ENCODE measurements at places on chromosomes 7 and 10.

DNA sequence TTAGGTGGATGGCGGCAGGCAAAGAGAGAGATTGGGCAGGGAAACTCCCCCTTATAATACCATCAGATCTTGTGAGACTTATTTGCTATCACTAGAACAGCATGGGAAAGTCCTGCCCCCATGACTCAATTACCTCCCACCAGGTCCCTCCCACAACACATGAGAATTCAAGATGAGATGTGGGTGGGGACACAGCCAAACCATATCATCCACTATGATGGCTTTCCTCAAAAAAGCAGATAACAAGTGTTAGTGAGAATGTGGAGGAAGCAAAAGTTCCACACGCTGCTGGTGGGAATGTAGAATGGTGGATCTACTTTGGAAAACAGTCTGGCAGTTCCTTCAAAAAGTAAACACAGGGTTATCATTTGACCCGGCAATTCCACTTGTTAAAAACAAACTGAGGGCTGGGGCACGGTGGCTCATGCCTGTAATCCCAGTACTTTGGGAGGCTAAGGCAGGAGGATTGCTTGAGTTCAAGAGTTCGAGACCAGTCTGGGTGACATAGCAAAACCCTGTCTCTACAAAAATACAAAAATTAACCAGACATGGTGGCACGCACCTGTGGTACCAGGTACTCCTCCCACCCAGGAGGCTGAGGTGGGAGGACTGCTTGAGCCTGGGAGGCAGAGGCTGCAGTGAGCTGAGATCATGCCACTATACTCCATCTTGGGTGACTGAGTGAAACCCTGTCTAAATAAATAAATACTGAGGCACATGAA lies 161.4 kb upstream of the EEPD1 start:
- no peak for DNase-seq

DNA sequence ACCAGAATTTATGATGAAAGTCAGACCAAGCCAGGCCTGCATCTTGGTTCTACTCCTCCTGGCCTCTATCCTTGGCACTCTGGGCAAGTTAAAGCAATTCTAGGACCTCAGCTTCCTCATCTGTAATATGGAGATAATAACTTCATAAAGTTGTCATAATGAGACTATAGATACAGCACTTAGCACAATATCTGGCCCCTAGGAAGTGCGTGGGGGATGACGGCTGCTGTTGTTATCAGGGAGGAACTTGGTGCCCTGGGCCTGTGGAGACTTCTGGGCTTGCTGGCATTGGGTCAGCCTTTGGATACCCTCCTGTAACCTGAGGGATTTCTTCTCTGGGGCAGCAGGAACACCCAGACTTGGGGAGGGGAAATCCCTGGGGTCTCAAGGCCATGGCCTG lies 27.6 kb downstream of the PFKFB3 start:
- no peak for DNase-seq

DNA sequence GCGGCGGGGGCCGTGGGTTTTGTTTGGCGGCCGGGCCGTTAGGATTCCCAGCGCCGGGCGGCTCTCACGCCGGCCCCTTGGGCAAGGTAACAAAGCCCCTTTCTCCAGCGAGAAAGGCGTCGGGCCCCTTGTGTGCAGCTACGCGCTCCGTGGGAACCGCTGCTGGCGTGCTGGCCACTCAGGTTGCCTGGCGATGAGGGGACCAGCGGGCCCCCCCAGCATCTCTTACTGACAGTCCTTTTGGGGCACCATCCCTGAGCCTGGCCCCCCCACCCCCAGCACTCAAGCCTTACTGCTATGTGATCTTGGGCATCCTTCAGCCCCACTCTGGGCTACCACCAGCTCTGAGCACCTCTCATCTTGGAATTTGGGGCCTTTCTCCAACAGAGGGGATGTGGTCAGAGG lies 1.8 kb downstream of the LFNG start:
- no peak for DNase-seq

DNA sequence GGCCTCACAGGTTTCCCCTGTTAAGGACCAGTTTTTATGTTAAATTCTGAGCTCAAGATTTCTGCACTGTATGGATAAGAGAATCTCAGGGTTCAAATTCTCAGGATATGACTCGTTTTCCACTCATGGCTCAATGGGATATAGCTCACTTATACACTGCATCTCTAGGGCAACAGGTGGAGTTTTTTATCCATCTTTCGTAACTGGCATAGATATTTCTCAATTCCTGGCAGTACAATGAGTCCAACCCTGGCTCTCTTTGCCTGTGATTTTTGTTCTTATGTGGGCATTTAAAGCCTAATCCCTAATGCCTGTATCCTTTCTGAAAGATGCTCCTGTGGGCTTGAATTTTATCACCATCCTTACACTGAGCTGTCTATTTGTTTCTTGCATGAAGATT lies 7.6 kb downstream of the CCDC172 start:
- no peak for DNase-seq

DNA sequence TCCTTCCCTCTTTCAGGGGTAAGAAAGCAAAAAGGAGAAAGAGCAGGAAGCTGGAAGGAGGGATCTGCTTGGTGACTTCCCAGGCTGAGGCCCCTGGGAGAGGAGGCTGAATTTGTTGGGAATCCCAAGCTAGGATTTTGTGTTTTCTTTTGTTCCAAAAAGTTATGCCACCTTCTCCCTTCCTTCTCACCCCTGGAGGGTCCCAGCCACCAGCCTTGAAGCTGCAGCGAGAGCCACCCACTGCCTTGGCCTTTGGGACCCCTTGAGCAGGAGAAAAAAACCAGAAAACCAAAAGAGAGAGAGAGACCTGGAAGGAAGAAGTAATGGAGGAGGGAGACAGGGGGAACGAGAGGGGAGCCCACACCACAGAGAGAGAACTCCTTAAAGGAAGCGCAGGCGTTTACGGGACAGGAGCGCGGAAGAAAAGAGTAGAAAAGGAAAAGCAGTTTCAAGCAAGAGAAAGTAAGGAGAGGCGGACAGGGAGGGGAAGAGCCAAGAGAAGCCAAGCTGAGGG lies 7.2 kb downstream of the VAX1 start:
- DNase-seq: no peak
